ENCODE measurements at places on chromosomes 5 and 9.

DNA sequence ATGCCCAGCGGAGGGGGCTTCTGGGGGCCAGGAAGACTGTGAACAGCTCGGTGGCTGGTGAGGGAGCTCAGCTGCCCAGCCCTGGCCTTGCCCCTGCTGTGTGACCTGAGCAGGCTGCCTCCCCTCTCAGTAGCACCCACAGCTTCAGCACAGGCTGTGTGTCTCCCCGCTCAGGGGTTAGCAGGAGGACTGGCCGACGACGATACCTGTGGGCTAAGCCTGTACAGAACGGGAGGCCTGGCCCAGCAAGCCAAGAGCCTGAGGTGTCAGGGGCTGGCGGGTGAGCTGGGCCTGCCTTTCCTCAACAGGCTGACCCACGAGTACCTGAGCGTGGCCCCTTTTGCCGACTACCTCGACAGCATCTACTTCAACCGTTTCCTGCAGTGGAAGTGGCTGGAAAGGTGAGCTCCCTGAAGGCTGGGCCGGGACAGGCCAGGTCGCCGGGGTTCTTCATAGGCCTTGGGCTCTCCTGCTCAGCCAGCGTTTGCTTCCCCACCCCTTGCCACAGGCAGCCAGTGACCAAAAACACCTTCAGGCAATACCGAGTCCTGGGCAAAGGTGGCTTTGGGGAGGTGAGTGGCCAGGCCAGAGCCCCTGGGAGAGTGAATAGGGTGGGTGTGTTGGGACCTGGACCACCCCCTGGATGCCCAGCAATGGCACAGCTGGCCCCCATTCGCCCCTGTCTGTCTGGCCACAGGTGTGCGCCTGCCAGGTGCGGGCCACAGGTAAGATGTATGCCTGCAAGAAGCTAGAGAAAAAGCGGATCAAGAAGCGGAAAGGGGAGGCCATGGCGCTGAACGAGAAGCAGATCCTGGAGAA is 6.6 kb downstream of the GRK6 start:
- DNase-seq = no peak

GRCh38 chr5:169413416-169413815 is 112.5 kb upstream of the SLIT3 start:
- DNase-seq = no peak

GRCh38 chr9:128159522-128159783 is 612 bp upstream of the BBLN start:
- no peak for DNase-seq

GRCh38 chr5:62948301-62948700 is 369.7 kb downstream of the LRRC70 start:
- no peak for DNase-seq

- no peak for DNase-seq
These were observed 10.4 kb upstream of the RXRA start for GRCh38 chr9:134315716-134316448.

- no peak for DNase-seq
These were observed 55.1 kb upstream of the LVRN start for GRCh38 chr5:115907177-115907576.

DNA sequence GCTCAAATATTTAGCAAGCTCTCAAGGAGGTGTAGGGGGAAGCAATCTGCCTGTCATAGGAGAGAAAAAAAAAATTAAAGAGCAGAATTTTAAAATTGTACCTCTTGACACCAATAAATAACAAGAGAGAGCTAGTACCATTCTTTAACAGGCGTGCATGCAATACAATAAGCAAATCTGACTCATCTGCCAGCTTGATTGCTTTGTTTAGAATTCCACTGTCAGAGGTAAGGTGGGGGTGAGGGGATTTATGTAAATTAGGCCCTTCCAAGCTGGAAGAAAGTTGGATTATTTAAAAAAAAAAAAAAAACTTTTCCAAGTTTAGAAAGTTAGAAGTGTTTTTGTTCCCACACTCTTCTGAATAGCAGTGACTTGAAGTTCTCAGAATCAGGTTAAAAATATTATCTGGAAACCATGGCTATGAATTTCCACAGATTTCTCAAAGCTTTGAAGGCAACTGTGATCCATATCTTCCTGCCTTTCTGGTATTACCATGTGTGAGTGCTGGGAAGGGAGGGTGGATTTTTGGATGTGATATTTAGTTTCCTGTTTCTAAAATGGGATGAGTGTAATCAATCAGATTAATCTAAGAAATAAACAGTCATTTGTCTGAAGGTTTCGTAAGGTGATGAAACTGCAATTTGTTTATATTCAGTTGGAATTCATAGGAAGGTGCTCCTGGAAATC is 477.5 kb downstream of the TLE4 start:
- DNase-seq = no peak

GRCh38 chr9:128969491-128969890 is 22.0 kb downstream of the NUP188 start:
- DNase-seq = no peak

DNA sequence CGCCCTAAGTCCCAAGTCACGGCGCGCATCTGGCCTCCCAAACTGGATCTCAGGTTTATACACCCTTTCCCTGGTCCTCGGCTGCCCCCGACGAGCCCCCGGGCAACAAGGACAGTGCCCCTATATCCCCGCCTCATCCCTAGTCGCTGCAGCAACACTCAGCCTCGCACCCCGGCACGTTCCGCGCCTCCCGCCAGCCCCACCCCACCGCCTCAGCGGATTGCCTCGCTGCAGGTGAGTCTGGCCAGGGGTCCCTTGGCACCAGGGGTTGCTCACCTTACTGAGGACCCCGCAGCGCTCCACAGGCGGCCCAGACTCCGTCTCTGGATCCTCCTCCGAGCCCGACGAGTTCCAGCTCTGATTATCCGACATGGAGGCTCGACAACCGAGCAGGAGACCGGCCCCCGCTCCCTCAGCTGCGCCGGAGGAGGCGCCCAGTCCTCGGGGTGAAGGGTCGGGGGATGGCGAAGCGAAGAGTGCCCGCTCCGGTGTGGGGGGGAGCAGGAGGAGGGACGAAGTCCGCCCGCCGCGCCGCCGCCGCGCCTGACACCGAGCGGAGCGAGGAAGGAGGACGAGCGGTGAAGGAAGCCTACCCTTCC is 494 bp downstream of the CERT1 start:
- no peak for DNase-seq

- DNase-seq = no peak
These were observed 4.9 kb downstream of the GTF3C5 start for GRCh38 chr9:133035669-133036068.

DNA sequence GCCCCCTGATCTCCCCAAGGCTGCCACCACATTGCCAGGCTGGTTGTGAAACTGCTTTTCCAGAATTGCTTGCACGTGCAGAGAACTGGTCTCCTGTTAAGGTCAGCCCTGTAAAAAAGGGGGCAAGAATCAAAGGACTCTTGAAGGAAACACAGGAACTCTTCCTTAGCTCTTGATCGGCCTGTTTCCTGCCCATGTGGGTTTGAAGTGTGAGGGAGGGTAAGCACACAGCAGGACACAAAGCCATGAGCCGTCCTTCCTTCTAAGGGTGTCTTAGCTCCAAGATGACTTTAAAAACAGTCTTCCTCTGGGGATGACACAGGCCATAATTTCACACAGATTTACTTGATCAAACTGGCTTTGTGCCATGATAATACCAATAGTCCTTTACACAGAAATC is 36.1 kb downstream of the TEK start:
- DNase-seq = no peak

DNA sequence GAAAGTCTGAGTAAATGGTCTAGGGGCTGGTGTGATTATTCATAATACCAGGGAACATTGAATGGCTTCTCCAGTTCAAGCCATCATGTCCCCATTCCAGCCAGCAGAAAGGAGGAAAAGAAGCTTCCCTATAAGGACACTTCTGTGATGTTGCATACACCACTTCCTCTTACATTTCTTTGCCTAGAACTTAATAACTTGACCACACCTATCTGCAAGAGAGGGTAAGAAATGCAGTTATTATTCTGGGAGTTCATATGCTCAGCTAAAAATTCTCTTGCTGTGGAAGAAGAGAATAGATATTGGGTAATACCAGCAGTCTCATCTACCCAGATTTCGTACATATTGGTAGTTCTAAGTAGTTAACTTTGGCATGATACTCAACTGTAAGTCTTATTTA is 166.1 kb downstream of the SLC28A3 start:
- DNase-seq = no peak

GRCh38 chr9:122572456-122572855 is 10.7 kb downstream of the OR1L8 start:
- no peak for DNase-seq

DNA sequence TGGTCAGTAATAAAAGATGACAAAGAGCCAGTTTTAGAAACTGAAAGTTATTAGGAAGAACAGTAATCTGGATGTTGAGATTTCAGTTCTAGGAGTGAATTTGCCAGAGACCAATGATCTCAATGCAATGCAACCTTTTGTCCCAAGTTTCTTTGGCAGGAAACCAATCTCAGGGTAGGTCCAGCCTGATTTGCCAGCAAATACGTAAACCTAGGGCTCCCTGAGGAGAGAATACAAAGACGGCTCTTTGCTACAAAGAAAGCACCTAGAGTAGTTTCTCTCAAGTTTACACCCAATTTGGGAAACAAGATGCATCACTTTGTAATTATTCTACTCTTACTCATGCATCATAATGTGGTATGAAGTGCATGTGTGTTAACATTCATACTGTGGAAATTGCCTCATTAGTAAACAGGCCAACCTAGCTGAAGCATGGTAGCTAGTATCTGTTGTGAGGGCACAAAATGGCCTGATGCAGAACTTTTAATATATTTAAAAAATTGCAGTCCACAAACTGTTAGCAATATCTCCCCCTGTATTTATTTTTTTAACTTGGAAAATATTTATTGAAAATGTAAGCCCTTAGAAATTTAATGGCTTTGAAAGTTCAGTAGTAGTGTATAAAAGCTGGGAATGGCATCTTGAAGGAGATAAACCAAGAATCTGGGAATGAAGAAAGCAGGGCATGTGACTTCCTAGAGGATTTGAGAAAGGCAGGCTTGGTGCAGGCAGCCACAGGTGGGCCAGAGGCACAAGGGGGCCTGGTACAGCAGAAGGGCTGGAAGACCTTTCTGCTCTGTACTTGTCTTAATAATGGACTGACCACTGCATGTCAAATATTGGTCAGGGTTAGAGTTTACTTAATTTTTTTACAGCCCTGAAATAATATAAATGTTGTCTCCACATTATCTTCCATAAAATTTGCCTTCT is 59.5 kb downstream of the MAST4 start:
- no peak for DNase-seq

DNA sequence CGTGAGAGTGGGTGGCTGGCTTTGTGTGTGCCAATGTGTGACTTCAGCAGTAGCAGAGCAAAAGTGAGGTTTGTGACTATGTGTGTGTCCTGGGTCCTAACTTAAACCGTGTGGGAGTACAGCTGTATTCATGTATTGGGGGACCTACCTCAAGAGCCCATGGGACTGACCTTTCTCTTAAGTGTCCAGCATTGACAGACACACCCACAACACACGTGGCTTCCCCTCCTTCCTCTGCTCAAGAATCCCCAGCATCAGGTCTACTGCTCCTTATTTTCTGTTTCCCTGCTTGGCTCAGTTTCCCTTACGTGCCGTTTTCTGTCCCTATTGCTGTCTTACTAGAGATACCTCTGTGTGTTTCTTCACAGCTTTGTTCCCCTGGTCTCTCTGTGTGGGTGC is 616 bp downstream of the IL11RA start:
- no peak for DNase-seq

GRCh38 chr9:102768002-102768401 is 227.1 kb upstream of the CYLC2 start:
- DNase-seq = no peak

DNA sequence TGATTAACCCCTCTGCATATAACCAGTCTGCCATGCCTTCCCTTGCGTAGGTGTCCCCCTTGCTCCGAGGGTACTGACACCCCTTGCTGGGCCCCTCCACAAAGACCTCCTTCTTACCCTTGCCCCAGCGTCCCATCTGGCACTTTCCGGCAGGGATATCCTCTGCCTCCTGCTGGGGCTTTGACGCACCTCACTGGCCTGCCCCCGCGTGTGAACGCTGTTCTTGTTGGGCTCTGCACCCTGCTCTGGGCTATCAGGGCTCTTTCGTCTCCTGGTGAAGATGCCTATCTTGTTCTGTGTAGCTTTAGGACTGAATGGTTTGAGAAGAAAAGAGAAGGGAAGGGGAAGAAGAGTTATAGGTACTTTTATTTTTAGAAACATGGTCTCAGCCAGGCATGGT is 53.0 kb downstream of the SUB1 start:
- no peak for DNase-seq

- DNase-seq = no peak
These were observed 246.8 kb downstream of the ARHGAP26 start for GRCh38 chr5:143016777-143017516.

DNA sequence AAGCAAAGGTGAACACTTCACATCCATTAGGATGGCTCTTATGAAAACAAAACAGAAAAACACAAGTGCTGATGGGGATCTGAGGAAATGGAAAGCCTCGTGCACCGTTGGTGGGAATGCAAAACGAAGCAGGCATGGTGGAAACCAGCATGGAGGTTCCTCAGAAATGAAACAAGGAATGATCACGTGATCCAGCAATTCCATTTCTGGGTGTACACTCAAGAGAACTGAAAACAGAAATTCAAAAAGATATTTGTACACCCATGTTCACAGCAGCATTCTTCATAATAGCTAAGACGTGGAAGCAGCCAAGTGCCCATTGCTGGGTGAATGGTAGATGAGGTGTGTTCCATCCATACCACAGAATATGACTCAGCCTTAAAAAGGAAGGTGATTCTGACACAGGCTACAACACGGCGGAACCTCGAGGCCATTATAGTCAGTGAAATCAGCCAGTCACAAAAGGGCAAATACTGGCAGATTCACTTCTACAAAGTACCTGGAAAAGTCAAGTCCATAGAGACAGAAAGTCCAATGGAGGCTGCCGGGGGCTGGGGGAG is 87.2 kb upstream of the RAPGEF1 start:
- no peak for DNase-seq

GRCh38 chr9:101486693-101487442 is 46.8 kb upstream of the RNF20 start:
- DNase-seq = peak; percentile 83

DNA sequence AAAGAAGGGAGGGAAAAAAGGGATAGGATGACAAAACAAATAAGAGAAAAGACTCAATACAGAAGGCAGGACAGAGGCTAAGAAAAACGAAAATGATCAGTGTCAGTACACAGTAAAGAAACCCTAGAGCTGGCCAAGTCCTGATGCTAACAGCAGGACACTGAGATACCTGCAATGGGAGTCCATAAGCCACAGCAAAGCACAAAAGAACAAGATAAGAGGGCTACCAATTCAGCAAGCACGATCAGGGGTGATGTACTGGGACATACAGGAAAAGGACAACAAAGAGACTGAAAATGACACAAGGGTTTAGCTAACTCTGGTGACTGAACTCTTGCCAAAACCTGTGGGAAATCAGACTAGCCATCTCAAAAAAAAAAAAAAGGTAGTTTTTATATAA is 1072.6 kb upstream of the COX7C start:
- DNase-seq = no peak
